ENCODE measurements at places on chromosomes 6 and 20. TPM values are rescaled to one million over a fixed set of nuclear protein-coding genes. Genes with fewer than 3 reads are reported as not detected.
A peak's percentile ranks its signal among the peaks of the same experiment; 100 is the strongest.

DNA sequence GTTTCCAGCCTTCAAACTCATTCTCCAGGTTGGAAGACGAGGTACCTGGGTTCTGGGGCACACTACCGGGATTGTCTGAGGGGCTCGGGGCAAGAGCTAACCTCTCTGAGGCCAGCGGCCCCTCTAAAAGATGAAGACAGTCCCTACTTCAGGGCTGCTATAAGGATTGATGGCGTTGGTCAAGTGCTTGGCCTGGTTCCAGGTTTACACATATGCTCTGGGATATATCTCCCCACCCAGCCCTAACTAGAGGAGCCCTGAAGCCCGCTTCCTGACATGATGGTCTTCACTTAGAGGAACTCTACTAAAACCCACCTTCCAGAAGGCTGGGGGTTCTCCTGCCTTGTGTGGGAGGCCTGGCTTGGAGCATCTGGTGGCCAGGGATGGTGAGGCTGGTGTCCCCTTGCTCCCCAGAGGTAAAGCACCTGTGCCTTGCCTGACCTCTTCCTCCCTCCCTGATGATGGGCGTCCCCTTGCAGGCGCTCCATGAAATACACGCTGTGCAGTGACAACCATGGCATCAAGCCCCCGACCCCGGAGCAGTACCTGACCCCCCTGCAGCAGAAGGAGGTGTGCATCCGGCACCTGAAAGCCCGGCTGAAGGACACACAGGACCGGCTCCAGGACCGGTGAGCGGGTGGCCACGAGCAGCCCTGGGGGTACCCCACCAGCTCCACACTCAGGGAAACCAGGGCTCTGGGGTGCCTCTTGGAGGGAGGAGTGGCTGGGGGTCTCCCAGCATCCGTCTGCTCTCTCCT lies 28.7 kb downstream of the SDCBP2 start:
- no peak for DNase-seq

DNA sequence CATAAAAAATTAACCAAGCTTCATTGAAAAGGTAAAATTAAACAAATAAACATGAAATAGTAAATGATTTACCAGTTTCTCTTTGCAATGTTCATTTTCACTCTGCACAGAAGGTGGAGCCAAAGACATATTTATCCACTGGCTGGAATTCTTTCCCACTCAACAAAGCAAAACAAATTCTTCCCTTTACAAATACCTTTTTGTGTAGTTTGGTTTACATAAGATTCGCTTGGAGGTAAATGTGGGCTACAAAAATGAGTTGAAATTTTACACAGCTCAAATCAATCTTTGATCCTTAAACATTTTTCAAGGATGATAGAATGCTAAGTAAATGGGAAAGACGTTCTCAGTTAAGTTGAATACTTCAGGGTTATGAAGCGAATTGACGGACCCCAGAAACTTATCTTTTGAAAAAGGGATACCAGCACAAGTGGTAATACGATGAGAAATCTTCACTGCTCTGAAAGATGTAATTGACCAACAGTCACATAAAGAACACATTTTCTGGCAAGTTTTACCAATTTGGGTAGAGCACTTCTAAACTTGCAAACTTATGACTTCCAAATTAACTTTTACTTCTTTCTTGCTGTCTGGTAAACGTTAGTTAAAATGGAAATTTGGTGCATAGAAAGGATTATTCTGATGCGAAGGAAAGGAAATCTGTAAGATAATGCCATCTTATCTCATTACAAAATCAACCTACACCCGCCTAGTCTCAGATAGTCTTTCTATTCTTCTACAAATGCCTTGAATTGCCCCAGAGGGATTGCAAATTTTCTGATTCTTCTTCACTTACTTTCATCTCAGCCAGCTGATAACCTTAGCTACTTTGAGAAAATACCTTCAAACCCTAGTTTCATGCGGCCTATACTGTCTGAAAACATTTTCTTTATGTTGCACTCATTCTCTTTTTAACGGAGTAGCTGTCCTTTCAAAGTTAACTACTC lies 4.7 kb upstream of the GJA1 start:
- DNase-seq: no peak

The SLPI gene
- total RNA-seq: not detected

GRCh38 chr20:60331688-60332300 lies 373.6 kb downstream of the CDH26 start:
- DNase-seq: no peak

DNA sequence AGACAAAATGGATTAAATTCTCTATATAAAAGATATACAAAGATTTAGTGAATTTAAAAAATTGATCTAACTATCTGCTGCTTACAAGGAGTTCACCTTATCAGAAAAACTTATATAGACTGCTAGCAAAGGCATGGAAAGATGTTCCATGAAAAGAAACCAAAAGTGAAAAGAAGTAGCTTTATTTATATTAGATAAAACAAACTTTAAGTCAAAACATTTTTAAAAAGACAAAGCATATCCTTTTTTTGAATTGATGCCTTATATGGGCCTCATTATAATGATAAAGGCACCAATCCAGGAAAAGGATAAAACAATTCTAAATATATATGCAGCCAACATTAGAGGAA lies 334.2 kb downstream of the MEI4 start:
- DNase-seq: no peak

DNA sequence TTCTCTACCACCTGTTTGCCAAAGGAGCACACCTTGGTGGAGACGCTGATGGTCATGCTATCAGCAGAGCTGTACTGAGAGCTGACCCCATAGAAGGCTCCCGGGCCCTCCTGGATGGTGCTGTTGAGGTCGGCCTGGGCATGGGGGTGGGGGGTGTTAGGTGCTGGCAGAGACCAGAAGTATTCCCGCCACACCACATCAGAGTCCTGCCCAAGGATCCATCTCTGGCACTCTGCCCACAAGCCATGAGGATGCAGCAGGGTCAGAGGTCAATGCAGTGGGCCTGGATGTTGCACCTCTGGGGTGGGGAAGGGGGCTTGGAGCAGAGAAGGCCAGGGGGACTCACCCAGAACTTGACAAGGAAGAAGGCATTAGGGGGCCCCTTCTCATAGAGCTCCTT lies 7.4 kb downstream of the RPL10A start:
- DNase-seq: no peak

GRCh38 chr20:6644813-6645628 lies 122.5 kb upstream of the BMP2 start:
- no peak for DNase-seq

The FAM184A gene
- total RNA-seq: 10.4 TPM

DNA sequence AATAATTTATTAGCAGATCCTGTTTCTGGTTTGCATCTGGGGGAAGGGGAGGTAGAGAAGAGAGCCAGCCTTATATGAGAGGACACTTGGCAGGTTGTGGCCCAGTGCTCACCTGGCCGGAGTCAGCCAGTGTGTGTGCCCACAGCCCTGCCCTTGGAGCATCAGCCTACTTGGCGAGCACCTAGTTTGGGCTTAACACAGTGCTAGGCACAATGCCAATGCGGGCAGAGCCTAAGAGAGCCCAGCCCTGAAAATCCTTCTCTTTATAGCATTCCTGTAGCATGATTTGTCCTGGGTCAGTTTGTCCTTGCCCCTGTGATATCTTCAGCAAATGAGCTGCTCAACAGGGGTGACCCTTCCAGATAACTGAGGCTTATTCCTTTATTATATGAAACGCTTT lies 73.0 kb downstream of the SLX4IP start:
- DNase-seq: no peak

GRCh38 chr6:150761771-150762170 lies 103.7 kb upstream of the MTHFD1L start:
- no peak for DNase-seq

- peak; percentile 60 for DNase-seq
These were observed at the start of gene SYCP2 for GRCh38 chr20:59933296-59933848. SYCP2 (minus strand) TSS chr20:59933637; CDS start chr20:59922413, 11,224 bp downstream.

DNA sequence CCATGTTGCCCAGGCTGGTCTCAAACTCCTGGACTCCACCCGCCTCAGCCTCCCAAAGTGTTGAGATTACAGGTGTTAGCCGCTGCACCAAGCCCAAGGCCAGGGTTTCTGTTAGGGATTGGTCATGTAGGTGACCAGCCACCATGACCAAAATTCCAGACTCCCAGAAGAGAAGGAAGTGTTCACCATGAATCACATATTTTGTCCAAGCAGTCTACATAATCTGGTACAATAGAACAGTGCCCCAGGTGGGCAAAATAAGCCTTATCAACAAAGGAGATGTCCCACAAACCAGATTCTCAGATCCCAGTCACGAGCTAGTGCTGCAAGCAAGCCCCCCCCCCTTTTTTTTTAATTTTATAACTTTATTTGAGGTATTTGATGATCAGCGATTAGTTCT lies 20.0 kb downstream of the ZNF341 start:
- DNase-seq: no peak

GRCh38 chr6:150881911-150882481 lies 16.5 kb downstream of the MTHFD1L start:
- DNase-seq: no peak

The WFDC12 gene
- total RNA-seq: not detected

The HLA-G gene
- 2.7 TPM for total RNA-seq

DNA sequence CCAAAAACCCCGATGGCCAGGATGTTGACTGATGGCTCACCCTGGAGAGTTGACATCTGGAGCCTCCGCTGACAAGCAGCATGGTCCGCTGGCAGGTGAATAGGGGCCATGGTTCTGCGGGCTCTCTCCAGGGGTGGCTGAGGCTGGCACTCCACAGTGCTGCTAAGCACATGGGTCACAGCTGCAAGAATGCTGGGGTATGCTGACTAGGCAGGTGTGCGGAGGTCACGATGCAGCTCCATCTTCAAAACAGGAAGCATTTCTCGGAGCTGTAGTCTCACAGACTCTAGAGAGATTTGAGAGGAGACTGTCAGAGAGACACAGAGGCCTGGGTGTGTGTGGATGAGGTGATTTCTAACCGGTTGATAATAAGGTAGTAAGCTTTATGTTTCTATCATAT lies 341.6 kb downstream of the NRN1 start:
- DNase-seq: no peak

The PLN gene
- not detected for total RNA-seq

The KIAA0408 gene
- total RNA-seq: 3.1 TPM

The C4B gene
- total RNA-seq: 2.7 TPM

- no peak for DNase-seq
These were observed 61.9 kb upstream of the HBS1L start for GRCh38 chr6:135116571-135116970.

DNA sequence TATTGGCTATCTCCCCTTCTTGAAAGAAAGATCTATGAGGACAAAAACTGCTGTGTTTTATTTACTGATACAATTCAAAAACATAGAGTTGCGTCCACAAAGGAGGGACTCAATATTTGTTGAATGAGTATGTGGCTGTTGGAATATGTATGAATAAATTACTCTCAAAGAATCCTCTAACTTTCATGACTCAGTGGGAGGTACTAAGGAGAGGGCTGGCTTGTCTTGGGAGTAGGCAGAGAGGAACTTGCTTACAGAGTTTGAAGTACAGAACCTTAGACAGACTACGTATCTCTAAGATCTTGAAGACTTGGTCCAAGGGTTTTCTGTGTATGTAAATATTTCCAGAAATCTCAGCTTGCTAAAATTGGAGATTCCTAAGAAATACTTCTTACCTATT lies 504.0 kb upstream of the PTCHD4 start:
- no peak for DNase-seq

Data from H9 (cell line).